ENCODE measurements at places on chromosomes 7 and 10.

DNA sequence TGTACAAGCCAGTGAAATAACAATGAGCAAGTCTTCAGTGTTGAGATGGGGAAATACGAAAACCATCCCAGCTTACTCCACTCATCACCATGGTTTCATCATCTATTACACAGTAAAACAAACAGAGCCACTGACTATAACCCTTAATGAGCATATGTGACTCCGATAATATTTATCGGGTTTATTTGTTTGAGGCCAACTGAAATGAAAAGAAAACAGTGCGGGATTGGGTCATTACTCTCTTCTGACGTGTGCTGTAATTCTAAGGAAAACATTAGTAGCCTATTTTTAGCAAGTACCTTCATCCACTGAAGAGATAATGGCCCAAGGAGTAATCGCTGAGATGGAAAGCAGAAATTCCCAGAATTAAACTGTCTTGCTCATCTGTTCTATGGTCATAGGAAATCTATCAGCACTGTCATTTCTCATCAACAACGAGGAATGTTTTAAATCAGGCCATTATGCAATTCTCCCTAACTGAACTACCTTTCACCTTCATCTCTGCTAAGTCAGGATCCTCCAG lies 716.5 kb downstream of the INHBA start:
- no peak for DNase-seq

DNA sequence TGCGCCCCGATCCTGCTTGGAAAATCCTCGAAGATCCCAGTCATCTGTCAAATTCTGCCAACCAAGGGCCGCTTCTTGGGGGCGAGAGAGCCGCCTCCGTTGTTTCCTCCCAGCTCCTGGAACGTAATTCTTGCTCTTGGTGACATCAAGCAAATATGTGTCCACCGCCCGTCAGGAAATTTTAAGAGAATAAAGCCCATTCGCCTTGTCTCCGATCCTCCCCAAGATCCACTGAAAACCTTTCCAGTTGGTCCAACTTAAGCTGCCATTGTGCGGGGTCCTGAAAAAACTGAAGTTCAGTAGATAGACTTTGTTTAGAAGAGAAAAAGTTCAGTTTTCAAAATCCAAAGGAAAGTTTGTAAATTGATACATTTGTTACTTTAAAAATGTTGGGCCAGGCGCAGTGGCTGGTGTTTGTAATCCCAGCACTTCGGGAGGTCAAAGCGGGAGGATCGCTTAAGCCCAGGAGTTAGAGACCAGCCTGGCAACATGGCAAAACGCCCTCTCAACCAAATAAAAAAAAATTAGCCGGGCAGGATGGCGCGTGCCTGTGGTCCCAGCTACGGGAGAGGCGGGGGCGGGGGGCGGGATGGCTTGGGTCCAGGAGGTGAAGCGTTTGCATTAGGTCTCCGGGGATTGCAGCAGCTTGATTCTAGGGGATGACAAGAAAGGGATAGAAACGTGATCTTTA lies 1.0 kb upstream of the ZNF800 start:
- DNase-seq: no peak

DNA sequence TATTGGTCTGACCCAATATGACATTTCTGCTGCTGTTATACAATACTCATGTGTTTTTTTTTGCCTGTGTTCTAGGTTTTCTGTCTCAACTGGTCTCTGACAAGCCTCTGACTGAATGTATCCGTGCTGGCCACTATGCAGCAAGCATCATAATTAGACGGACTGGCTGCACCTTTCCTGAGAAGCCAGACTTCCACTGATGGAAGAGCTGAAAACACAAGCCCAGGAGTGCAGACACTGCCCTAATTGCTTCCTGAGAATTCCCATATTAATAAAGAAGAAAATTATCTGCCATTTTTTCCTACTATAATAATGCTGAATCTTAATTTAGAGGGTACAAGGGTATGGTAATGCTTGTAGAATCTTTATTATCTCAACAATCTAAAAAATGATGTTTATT lies 118.2 kb upstream of the KAT6B start:
- no peak for DNase-seq

DNA sequence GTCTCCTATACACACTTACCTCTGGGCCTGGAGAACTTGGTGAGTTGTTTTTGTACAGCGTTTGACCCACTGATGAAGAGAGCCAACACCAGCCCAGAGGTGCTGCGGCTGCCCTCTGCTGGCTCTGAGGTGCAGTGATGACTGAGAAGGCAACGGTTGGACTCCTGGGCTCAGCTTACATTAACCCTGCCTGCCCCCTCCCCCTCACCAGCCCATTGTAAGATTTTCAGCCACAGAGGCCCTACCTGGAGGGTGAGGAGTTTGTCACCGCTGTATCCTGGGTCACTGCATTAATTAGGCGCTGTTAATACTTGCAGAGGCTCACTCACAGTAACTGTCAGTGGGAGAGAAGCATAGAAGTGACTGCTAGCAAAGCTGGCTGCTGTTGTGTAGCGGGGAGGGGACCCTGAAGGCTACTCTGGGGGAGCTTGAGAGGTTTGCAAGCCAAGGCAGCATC lies 19.0 kb upstream of the ANKRD2 start:
- peak; percentile 65 for DNase-seq

- no peak for DNase-seq
Observed at GRCh38 chr7:97145068-97145467, 27.6 kb downstream of the SDHAF3 start.

DNA sequence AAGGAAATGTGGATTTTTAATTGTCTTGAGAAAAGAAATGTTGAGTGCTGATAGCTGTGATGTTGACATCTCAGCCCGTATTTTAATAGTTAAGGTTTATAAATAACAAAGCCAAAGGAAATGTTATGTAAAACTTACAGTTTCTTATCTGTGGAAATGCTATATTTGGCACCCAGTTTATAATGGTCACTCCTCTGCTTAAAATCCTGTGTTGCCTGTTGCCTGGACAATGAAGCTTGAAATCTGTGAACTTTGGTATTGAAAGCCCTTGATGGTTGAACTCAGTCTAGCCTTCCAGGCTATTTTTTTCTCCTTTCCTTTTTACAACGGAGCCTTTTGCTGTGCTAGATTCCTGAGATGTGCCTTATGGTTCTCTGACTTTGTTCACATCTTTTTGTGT lies 46.5 kb downstream of the MCU start:
- DNase-seq: no peak

Measured in HFF-Myc (cell line).